Omental fat pad (tissue), 4 donors: ENCODE measurements at places on chromosomes 12 and 14.

DNA sequence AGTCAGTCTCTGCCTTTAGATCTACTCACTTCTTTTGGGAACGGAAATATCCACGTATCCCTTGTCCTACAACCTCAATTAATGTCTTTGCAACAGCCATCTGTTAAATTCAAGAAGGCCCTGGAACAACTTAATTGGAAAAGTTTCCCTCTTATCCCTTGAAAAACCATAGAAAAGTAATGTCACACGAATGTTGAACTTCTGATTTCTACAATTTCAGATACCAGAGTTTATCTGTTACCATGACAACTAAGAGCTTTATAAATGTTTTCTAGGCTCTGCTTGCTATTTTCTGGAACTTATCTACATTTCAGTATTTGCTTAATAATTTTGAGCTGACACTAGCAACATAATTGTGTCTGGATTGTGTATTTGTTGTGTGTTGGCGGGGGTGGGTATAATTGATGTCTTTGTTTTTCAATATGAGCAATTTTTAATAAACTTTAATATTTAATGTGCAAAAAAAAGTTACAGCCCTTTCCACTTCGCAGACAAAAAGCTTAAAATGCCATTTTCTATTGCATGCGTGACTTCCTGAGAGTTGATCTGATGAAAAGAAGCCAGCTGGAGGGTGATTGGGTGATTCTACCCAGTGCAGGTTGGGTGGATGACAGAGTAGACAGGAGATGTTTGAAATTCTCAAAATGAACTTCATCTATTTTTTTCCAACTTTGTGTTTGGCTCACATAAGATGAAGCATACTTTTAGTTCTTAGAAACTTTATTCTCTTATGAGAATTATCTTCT lies 11.8 kb upstream of the EDDM3A start:
- no peak for DNase-seq

- DNase-seq: no peak
Observed at GRCh38 chr12:30850684-30851083, 75.9 kb upstream of the TSPAN11 start.

DNA sequence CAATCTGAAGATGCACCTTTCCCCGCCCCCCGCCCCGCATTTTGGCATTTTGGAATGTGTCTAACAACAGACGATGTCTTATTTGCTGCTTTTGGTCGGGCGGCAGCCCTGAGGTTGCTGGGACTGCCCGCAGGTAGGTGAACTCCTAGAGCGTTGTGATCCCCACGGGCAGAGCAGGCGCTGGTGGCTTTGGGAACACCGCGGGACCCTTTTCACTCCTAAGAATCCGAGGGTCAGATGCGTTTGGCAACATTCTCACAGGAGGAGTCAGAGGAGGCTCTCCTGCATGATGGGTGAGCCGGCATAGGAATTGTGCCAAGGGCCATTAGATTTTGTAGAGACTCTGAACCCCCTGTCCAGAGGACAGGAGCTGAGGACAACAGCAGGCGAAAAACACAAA lies 41.9 kb downstream of the HCAR2 start:
- no peak for DNase-seq

DNA sequence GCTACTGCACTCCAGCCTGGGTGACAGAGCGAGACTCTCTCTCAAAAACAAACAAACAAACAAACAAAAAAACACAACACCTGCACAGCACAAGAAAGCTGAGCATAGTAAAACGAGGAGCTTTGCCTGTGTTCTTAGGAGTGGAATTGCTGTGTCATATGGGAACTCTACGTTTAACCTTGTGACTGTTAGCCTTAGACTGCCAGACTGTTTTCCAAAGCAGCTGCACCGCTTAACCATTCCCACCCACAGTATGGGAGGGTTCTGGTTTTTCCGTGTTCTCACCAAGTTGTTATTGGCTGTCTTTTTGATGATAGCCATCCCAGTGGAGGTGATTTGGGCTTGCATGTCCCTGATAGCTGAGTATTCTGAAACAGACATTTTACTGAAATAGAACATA lies 9.2 kb downstream of the WNT5B start:
- no peak for DNase-seq

- DNase-seq: no peak
Observed at GRCh38 chr12:108939594-108939993, 59.7 kb downstream of the DAO start.

DNA sequence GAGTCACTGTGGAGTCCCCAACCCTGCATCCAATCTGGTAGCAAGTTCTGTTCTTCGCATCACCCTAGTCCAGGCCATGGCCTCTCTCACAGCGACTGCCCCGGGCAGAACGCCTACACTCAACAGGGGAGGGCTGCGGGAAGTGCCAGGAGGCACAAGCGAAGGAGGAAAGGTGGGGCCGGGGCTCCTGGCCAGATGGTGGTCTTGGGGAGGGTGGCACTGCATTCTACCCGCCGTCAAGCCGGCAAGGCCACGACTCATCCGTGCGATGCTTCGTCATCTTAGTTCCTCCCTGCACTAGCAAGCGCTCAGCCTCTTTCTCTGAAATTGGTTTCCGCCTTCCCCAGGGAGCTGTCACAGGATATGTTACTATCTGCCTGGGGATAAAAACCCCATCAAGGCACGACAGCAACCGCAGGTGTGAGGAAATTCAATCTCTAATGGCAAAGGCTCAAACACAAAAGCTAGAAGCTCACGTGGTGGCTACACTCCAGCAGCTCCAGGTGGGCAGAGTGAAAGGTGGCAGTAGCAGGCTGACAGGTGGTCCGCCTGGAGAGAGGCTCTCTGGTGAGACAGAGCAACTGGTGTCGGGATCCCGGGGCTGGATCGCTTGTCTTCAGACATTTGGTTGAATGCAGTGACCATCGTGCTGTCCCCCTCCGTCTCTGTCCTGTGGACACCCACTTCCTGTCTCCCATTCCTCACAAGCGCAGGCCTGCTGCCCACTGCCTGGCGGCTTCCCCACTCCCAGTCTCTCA lies 34.1 kb downstream of the ACADS start:
- no peak for DNase-seq

DNA sequence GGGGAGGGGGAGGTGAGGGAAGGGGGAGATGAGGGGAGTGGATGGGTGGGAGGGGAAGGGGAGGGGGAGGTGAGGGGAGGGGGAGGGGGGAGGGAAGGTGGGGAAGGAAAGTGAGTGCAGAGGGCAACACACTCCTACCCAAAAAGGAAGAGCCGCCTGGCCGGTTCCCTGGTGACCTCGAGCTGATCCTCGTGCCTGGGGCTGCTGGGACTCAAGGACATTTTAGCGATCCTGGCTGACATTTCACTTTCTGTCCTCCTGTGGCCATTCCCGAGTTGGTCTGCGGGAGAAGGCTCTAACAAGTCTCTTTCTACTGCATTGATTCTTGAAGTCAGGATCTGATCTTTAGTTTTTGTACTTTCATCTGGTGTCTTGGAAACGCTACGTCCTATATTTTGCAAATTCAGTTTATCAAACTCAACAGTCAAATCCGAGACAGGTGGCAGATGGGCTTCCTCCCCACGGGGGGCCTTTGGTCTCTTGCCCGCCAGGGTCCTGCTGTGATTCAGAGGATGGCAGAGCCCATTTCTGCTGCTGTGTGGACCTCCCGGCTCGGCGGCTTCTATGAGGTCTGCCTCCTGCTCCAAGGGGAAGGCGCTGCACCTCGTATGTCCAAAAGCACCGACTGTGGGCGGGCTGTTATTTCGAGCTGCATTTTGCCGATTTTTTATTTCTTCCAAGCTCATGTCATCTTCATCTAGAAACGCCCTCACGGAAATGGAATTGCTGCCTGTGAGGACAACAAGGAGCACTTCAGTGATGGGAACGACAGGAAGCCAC lies 19.1 kb downstream of the PGAM5 start:
- no peak for DNase-seq

- DNase-seq: no peak
Observed at GRCh38 chr14:99816217-99816616, 23.0 kb downstream of the EML1 start.

- DNase-seq: no peak
Observed at GRCh38 chr12:53989227-53990113, 4.5 kb downstream of the HOXC10 start.
